CD4-positive, alpha-beta T cell treated with Interleukin-2 at 100 ng/mL for 4 hours (primary cell): ENCODE measurements at places on chromosomes 4 and X.

DNA sequence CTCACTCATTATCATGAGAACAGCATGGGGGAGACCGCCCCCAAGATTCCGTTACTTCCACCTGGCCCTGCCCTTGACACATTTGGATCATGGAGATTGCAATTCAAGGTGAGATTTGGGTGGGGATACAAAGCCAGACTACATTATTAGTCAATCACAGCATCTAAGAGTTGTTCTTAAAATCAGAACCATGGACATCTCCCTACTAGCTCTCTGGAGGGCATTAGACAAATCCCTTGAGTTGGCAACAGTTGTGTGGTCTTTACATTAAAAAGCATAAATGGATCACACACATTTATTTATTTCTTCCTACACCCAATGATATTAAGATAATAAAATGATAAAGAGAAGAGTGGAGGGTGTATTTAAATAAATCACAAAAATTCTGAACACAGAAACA is 262.8 kb upstream of the VCX start:
- no peak for DNase-seq

DNA sequence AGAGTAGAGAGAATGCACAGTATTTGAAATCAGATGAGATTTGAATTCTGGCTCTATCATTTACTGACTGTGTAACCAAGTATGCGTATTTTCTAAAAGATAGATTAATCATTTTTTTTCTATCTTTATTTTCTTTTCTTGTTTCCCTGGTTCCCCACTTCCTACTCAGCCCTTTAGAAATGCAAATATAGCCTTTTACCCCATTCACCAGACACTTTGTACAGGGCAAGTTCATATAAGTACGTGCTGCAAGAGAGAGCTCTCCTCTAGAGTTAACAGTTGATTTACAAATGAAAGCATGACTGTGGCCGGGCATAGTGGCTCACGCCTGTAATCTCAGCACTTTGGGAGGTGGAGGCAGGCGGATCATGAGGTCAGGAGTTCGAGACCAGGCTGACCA is 17.8 kb upstream of the TDO2 start:
- no peak for DNase-seq

DNA sequence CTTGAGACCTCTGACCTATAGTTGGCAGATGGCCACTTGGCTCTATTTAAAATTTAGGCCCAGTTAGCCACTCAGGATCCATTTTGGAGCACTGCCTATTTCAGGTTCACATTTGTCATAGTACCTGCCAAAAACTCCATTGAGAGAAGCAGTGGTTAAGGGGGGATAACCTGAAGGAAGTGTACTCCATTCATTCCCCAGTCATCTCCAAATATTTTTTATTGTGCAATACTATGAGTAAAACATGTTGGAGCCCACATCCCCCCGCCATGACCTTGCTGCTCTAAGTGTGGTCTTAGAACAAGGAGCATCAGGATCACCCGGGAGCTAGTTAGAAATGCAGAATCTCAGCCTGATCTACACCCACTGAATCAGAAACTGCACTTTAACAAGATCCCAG is 21.1 kb downstream of the PLP1 start:
- DNase-seq = no peak

- no peak for DNase-seq
Observed at GRCh38 chr4:16691450-16691849, 207.0 kb downstream of the LDB2 start.

DNA sequence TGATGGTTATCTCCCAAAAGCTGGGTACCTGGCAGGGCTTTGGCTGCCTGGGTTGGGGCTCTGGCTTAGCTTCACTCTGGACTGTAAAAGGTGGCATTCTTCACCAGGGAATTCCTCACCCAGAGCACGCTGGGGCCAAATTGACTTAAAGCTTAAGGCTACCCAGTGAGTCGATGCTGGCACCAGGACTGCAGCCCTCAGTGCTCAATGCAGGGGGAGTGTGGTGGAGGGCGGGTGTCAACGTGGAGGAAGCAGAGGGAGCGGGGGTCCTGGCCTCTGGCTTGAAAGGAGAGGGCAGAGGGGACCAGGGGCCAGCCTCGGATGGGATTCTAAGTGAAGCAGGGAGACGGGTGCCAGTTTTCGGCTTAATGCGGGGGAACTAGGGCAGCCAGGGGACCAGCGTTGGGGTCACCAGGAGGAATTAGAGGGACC is 446 bp upstream of the FAM50A start:
- no peak for DNase-seq

GRCh38 chr4:57109847-57110639 is at the start of gene IGFBP7:
TSS of gene IGFBP7 (minus strand) at chr4:57110385. CDS start at chr4:57110351, 34 bp downstream.
- DNase-seq = no peak

GRCh38 chr4:112111306-112111705 is 33.9 kb upstream of the FAM241A start:
- DNase-seq = no peak
